ENCODE measurements at places on chromosomes 5 and 9.

- DNase-seq = no peak
These were observed 59.8 kb upstream of the NTRK2 start for GRCh38 chr9:84609779-84610178.

DNA sequence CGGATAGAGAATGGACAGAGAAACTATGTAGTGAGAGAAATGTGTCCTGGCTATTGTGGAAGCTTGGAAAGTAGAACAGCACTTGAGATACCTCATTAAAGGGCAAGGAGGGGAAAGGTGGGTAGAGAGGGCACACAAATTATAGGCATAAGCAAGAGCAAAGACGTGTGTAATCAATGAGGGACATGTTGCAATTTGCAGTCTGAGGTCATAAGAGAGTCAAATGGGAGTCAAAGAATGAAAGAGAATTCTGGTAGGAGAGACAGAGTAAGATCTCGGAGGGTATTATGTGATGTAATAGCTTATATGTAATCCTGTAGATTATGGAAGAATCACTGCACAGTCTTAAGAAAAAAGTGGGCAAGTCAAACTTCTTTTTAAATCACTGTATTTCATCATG lies 312.0 kb upstream of the RGMB start:
- DNase-seq = no peak

- DNase-seq = no peak
These were observed 346.4 kb downstream of the EBF1 start for GRCh38 chr5:158753354-158753753.

GRCh38 chr9:129624947-129625346 lies 1.0 kb upstream of the NTMT1 start:
- peak; percentile 40 for DNase-seq

DNA sequence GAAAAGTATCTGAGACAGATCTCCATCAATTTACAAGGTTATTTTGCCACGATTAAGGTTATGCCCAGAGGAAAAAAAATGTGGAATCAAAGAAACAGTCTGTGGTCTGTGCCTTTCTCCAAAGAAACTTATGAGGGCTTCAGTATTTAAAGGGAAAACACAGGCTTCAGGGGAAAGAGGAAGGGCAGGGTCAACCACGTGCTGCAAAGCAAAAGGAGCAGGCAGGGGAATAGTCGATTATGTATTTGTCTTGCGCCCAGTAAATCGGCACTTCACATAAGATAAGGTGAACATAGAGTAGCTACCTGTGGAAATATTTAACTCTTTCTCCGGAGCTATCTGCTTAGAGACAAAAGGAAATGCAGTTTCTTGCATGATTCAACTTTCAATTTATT lies 343.7 kb downstream of the RAB3C start:
- no peak for DNase-seq

DNA sequence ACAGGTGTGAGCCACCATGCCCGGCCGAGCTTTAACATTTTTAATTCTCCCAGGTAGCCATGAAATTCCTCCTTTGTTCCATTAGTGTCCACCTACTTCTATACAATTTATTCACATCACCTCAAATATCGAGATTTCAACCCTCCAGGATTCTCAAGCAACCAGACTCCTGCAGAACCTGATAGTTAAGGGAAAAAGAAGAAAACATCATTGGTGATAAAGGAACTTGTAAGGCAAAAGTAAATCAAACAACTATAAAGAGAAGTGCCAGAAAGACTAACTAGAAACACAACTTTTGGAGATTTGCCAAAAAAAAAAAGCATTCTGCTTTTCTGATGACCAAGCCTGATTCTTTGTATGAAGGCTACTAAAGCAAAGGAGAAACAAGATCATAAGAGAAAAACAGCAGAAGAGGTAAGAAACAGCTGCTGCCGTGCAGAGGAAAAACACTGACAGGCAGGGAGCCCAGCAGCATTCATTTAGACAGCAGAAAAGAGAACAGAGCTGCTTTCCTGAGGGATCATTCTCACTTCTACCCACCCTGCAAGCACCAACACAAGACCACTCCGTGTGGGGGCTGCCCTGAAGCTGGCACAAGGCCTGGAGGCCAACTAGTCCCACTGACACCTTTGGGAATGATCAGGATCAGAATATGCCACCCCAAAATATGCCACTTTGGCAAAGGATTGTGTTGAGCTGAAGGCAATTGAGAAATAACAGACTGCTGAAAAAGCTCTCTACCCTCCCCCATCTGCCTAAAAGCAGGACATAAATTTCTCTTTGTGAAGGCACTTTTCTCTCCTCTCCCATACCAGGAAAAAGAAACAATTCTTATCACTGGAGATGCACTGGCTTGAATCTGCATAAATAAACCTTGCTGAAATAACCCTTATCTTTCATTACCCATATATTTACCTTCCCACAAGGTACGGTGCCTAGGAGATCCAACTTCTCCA lies 75.1 kb downstream of the ALDH7A1 start:
- DNase-seq = no peak

DNA sequence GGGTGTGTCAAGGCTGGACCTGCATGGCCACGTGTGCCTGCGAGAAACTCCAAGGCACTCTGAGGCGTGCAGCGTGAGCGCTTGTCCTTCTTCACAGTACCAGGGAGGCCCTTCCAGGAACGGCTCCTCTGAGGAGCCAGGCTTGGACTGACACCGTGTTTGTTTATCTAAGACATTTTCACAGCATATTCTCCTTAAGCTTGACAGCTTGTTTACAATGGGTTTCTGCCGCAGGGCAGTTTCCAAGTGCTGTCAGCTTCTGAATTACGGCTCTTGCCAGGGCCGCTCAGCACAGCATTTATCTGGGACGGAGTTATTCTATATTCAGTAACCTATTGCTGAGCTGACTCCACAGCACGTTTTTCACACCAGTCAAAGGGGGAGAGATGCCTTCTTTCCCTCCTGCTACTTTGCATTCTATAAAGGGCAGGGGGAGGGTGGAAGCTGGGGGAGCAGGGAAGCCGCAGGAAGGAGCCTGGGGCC lies 98.4 kb downstream of the LMNB1 start:
- no peak for DNase-seq

GRCh38 chr5:61999371-61999770 lies 306.6 kb upstream of the KIF2A start:
- no peak for DNase-seq

GRCh38 chr5:27868292-27868691 lies 829.9 kb upstream of the CDH9 start:
- no peak for DNase-seq

DNA sequence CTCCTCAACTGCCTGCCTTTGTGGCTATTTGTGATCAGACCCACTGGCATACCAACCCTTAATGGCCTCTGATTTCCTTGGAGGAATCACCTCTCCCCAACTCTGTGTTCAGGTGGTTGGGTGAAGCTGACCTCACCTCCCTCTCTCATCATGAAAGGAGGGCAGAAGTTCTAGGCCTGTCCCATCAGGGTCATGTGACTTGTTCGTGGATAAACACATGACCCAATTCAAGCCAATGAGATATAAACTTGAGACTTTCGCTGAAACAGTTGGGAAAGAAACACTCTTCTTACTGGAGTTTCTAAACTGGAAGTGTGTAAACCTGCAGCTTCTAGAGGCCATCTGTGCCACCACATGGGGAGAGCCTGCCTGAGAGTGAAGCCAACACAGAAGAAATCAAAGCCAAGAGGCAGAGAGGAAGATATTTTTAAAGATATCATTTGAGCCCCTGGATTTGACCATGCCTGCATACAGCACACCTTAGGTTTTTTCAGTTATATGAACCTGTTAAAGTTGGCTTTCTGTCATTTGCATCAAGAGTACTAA lies 5.8 kb downstream of the GABBR2 start:
- DNase-seq = no peak

GRCh38 chr9:128225770-128226411 lies 22.7 kb downstream of the DNM1 start:
- no peak for DNase-seq

DNA sequence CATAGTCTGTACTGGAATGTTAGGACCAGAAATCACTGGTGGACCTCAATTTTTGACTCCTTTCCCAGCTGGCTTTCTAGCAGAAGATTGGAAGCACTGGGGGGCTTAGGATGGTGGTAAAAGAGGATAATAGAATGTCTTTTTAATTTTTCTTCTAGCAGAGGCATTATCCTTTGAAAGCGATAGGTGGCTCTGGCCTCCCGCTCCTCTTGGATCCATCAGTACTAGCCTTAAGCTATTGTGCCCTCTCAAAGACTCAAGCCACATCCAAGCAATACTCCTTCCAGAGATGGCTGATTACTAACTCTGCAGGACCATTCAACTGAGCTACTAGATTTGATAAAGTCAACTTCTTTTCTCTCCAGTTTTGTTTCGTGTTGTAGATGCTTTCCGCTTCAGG lies 610.6 kb downstream of the CDH12 start:
- no peak for DNase-seq

GRCh38 chr5:91305640-91306039 lies 77.5 kb downstream of the ARRDC3 start:
- no peak for DNase-seq

GRCh38 chr5:153555420-153556114 lies 65.1 kb downstream of the GRIA1 start:
- no peak for DNase-seq

DNA sequence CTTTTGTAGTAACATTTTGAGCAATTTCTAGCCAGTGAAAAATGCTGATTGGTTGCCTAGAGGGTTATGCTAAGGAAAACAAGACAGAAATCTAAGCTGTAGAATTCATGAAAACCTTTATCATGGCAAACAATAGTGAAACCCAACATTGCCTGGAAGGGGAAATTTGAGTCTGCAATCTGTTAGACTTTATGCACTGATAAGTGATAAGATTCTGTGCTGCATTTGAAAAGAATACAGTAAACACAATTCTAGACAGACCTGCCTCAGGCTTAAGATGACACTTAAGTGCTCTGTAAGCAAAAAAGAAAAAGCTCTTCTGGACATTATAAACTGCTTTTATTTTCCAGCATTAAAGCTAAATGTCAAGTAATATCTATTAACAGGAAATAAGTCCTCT lies 519.3 kb downstream of the ISL1 start:
- no peak for DNase-seq

- DNase-seq = no peak
These were observed 118.7 kb downstream of the MED27 start for GRCh38 chr9:131960851-131961495.

- DNase-seq = no peak
These were observed 1018.0 kb downstream of the CDH18 start for GRCh38 chr5:18970000-18970399.

DNA sequence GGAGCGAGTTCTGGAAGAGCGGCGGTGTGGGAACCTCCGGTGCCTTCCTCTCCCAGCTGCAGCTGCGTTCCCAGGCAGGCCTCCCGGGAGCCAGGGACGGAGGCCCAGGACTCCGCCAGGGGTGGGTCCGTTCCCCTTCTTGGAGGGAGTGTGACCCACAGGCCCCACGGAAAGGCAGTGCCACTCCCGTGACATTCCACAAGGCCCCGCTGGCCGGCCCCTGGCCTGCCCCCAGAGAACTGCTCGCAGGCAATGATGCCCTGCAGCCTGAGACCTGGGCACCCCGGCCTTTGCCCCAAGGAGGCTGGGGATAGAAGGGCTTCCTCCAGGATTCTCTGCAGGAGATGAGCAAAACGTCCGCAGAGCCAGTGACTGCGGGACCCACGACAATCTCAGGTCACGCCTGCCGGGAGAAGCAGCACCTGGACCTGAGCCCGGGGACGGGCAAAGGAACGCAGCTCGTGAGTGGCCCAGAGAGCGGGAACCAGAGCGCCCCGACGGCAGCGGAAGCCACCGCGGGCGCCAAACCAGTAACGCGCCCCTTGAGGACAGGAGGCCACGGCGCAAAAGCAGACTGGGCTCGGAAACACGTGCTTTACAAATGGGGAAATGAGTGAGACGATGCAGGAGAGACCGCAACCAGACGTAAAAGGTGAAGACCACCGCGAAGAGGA lies 9.3 kb downstream of the OBP2B start:
- DNase-seq = peak; percentile 43

DNA sequence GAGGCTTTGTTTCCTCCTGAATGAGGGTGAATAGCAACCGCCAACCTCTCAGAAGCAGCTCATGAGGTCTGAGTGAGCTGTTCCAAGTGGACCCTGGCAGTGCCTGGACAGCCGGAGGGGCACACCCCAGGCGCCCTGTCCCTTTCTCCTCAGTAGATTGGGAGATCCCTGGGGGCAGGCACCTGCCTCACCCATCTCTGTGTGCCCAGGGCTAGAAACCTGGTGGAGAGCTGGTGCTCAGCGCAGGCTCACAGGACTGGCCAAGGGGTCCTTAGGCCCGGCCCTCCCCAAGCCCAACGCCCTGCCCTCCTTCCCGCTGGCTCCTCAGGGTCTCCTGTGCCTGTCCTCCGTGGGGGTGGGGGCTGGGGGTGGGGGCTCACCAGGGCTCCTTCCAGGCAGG lies 14.9 kb upstream of the MAPK9 start:
- no peak for DNase-seq

- no peak for DNase-seq
These were observed 9.0 kb upstream of the PHF2 start for GRCh38 chr9:93567271-93567959.

DNA sequence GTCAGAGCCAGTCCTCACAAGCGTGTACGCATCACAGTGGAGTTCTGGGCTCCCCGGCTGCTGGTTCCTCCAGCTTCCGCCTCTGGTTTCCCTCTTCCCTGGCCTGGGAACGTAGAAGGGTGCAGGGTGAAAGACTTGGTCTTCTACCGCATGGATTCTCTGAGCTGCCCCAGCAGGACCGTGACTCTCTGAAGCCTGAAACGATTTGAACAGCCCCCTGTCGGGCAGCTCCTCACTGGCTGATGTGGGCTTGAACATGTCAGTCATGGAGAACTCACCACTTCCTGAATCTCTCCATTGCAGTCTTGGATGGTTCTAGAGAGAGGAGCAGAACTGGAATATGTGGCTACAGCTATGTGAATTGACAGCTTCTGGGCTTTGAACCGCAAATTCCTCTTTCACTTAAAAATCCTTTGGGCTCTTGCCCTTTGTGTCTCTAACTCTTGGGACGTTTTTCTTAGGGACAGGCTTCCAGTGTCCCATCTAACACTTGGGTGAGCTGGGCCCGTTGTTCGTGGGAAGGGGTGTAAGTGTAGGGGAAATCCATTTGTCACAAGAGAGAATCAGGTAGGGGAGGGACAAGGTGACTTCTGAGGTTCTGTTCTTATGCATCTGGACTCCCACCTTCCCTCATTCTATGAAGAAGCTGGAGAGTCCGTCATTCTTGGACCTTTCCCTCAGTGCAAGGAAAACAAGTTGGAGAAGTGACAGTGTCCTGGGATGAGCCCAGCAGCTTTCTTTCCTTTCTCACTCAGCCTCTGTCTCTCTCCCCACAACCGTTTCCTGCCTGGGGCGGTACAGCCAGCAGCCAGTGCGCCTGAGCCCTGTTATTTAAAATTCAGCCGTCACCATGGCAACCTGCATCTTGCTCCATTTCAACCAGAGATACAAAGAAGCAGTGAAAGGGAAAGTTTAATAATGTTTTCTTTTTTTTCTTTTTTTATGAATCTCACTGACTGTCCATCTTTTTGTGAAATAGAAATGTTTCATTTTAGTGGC lies 84.7 kb downstream of the PTTG1 start:
- DNase-seq = peak; percentile 93

DNA sequence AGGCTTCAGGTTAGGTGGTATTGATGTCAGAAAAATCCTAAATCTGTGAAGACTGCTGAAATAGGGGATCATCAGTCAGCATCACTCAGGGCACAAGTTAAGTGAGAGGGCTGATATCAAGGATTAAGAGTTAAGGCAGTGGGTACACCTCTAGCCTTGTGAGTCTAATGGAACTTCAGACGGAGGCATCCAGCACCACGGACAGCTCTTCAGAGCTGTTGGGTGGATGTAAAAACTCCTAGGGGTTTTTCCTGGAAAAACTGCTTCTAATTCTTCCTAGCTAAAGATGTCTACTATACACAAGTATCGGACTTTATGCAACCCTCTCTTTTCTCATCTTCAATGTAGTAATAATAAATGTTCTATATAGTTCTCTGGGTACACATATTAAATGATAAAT lies 165.9 kb downstream of the SH3GL2 start:
- DNase-seq = no peak

GRCh38 chr9:129801504-129801903 lies 1.5 kb upstream of the TOR1B start:
- DNase-seq = no peak
